H9 (cell line): ENCODE measurements at places on chromosomes 7 and 10.
A peak's percentile ranks its signal among the peaks of the same experiment; 100 is the strongest.

DNA sequence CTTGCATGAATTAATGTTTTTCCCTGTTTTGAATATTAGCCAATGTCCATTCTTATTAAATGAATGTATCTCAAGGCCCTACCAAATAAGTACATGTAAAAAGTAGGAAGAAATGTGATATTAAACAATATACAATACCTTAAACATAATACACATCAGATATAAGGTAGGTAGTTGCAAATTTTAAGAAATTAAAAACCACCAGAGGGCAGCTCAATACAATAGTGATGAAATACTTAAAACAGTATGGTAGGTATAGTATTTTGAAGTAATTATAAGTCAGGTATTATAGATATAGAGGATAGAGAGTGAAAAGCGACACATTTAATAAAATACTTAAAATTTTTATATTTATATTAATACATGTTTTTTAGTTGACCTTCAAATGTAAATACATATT, 43.6 kb upstream of the CDK14 start:
- H3K27me3 ChIP-seq, result no peaks in the 10 kb centered on the region
- no peak overlapping the region for H3K27ac ChIP-seq
- no peak for DNase-seq
- no peaks in the 10 kb centered on the region for H3K36me3 ChIP-seq

GRCh38 chr10:3728563-3728962, 56.4 kb downstream of the KLF6 start:
- no peaks in the 10 kb centered on the region for H3K27me3 ChIP-seq
- H3K4me3 ChIP-seq, result no peak overlapping the region
- no peaks in the 10 kb centered on the region for H3K4me1 ChIP-seq
- DNase-seq, result no peak

- no peaks in the 10 kb centered on the region for H3K4me1 ChIP-seq
- peak; percentile 20 for DNase-seq
- no peaks in the 10 kb centered on the region for H3K27me3 ChIP-seq
- no peaks in the 10 kb centered on the region for H3K36me3 ChIP-seq
Observed at GRCh38 chr10:46515793-46516192, 40.7 kb downstream of the GPRIN2 start.

GRCh38 chr10:59107147-59107546, 69.3 kb upstream of the PHYHIPL start:
- H3K4me1 ChIP-seq, result no peaks in the 10 kb centered on the region
- no peak overlapping the region for H3K4me3 ChIP-seq
- no peaks in the 10 kb centered on the region for H3K36me3 ChIP-seq
- DNase-seq, result no peak
- H3K27ac ChIP-seq, result no peak overlapping the region

- H3K27ac ChIP-seq, result no peak overlapping the region
- no peaks in the 10 kb centered on the region for H3K27me3 ChIP-seq
- DNase-seq, result no peak
- no peak overlapping the region for H3K4me3 ChIP-seq
- no peaks in the 10 kb centered on the region for H3K4me1 ChIP-seq
- no peaks in the 10 kb centered on the region for H3K36me3 ChIP-seq
Observed at GRCh38 chr7:139915864-139916716, 87.0 kb downstream of the TBXAS1 start.

GRCh38 chr7:33744293-33745075, 160.9 kb upstream of the BMPER start:
- H3K4me1 ChIP-seq, result peaks cover 8% of the 10 kb centered on the region
- no peaks in the 10 kb centered on the region for H3K27me3 ChIP-seq
- no peak overlapping the region for H3K4me3 ChIP-seq
- no peak for DNase-seq

GRCh38 chr7:39667341-39667923, 44.1 kb downstream of the RALA start:
- H3K27me3 ChIP-seq, result no peaks in the 10 kb centered on the region
- H3K4me1 ChIP-seq, result no peaks in the 10 kb centered on the region; the same call in 1 of the 2 replicates

GRCh38 chr10:21702633-21703111, 168.6 kb downstream of the MLLT10 start:
- no peak overlapping the region for H3K4me3 ChIP-seq
- no peak for DNase-seq
- no peak overlapping the region for H3K27ac ChIP-seq
- H3K27me3 ChIP-seq, result no peaks in the 10 kb centered on the region
- peaks cover 40% of the 10 kb centered on the region for H3K36me3 ChIP-seq

GRCh38 chr10:17506856-17507471, 52.6 kb upstream of the ST8SIA6 start:
- no peaks in the 10 kb centered on the region for H3K27me3 ChIP-seq
- H3K27ac ChIP-seq, result no peak overlapping the region
- no peaks in the 10 kb centered on the region for H3K4me1 ChIP-seq
- DNase-seq, result no peak

DNA sequence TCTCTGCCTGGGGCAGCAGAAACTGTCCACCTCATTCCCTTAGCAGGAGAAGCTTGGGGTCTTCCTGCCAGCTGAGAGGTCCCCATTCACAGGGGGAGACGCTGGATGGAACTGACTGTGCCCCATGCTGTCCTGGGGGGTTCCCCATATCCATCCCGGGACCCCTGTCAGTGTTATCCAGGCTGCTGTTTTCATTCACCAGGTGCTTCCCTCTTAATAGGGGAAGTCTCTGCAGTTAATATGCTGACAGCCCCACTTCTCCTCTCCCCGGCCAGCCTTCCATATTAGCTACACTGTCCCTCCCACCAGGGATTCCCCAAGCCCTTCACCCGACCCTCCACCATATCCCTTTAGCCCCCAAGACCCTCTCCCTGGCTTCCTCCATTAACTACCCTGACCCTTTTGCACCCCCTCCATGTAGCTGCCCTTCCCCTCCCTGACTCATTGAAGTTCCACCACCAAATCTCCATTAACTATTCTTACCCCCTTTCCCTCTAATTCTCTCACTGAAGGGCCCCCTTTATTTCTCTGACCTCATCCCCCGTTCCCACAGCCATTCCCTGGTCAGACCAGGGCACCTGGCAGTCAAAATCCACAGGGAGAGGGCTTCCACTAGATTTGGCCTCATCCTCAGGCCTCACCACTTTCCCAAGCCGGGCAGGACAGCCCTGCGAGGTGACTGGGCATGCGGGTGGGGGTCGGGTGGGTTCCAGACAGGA, 92.0 kb upstream of the PAX2 start:
- H3K36me3 ChIP-seq, result 0 out of 3 replicates have a peak, but pooled peaks cover 2% of the 10 kb centered on the region
- H3K4me1 ChIP-seq, result no peaks in the 10 kb centered on the region; the same call in 1 of the 2 replicates
- H3K27ac ChIP-seq, result no peak overlapping the region
- peaks cover 39% of the 10 kb centered on the region for H3K27me3 ChIP-seq

- H3K4me3 ChIP-seq, result no peak overlapping the region
- no peak for DNase-seq
- no peaks in the 10 kb centered on the region for H3K36me3 ChIP-seq
- no peak overlapping the region for H3K27ac ChIP-seq
- H3K4me1 ChIP-seq, result peaks cover 2% of the 10 kb centered on the region; the same call in 1 of the 2 replicates
Observed at GRCh38 chr10:69642747-69643146, 12.7 kb downstream of the FAM241B start.

GRCh38 chr10:4354382-4354812, 471.6 kb upstream of the AKR1E2 start:
- no peaks in the 10 kb centered on the region for H3K27me3 ChIP-seq
- no peak overlapping the region for H3K4me3 ChIP-seq
- no peak for DNase-seq
- H3K36me3 ChIP-seq, result no peaks in the 10 kb centered on the region

GRCh38 chr7:155198901-155199845, 98.5 kb upstream of the INSIG1 start:
- DNase-seq, result no peak
- no peaks in the 10 kb centered on the region for H3K4me1 ChIP-seq
- no peak overlapping the region for H3K27ac ChIP-seq
- H3K36me3 ChIP-seq, result peaks cover 13% of the 10 kb centered on the region
- no peaks in the 10 kb centered on the region for H3K27me3 ChIP-seq

- no peak for DNase-seq
- H3K4me3 ChIP-seq, result no peak overlapping the region
- no peaks in the 10 kb centered on the region for H3K27me3 ChIP-seq
- peaks cover 1% of the 10 kb centered on the region; the same call in 1 of the 3 replicates for H3K36me3 ChIP-seq
- no peak overlapping the region for H3K27ac ChIP-seq
- H3K4me1 ChIP-seq, result no peaks in the 10 kb centered on the region; the same call in 1 of the 2 replicates
Observed at GRCh38 chr10:20682782-20683181, 214.3 kb downstream of the NEBL start.

- no peak overlapping the region for H3K4me3 ChIP-seq
- no peaks in the 10 kb centered on the region for H3K36me3 ChIP-seq
- no peak for DNase-seq
- no peak overlapping the region for H3K27ac ChIP-seq
- no peaks in the 10 kb centered on the region for H3K27me3 ChIP-seq
- no peaks in the 10 kb centered on the region for H3K4me1 ChIP-seq
Observed at GRCh38 chr7:29035044-29035740, 77.1 kb upstream of the TRIL start.

DNA sequence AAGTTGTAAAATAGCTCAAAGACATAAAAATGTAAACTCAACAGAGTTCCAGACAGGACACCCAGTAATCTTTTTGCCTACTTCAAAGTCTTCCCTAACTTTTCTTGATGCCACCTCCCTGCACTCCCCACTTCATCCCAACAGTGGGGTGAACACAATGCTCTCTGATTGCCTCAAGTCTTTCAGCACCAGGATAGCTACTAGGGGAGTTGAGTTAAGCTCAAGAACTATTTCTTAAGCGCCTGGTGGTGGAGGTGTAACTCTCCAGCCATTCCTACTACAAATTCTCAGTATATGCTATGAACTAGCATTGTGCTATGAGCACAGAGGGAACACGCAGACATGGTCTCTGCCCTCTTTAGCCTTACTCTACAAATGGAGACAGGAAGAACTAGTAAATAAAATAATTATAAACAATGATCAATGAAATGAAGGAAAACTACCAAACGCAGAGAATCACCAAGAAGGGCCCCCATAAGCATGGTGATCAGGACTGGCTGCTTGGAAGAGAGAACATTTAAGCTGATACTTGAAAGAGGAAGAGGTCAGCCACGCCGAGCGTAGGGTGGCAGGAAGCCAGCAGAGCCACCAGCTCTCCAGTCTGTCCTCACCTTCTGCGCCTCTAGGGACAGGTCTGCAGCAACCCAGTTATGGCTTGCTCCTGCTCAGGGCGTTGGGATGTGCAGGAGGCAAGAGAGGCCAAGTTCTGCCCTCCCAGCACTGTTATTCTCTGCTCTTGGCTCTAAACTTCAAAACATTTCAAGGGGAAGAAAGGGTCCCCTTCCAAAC, 16.7 kb upstream of the FRA10AC1 start:
- H3K4me1 ChIP-seq, result peaks cover 3% of the 10 kb centered on the region; the same call in 1 of the 2 replicates
- H3K27ac ChIP-seq, result no peak overlapping the region
- H3K27me3 ChIP-seq, result no peaks in the 10 kb centered on the region

DNA sequence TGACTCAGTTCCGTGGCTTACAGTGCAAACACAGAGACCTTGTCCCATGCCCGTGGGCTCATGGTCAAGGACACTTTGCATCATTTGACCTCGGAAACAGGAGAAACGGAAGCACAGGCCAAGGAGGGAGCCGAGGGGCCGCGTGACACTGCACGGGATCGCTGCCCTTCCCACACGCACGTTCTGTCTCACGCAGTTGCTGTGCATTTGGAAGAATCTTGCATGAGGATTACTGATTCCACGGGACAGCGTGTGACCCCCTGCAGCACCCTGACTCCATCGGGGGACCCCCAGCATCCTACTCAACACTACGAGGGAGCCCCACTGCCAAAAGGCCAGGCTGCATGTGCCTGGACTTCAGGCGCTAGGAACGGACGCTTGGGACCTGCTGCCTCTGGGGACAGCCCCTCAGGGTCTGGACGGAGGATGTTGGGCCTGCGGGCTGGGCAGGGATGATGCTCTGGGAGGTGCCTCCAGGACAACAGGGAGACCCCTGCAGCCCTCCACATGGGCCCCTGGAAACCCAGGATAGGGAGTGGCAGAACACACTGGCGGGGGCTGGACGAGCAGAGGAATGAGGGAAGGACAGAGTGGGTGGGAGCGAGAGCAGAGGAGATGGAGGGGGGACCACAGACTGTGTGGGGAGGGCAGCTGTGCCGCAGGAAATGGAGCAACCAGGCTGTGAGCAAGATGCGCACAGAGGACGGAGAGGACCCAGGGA, 222.2 kb downstream of the DNAJB6 start:
- no peak for DNase-seq
- no peak overlapping the region for H3K27ac ChIP-seq
- no peak overlapping the region for H3K4me3 ChIP-seq
- no peaks in the 10 kb centered on the region for H3K4me1 ChIP-seq

GRCh38 chr7:100485471-100485876, 1.7 kb downstream of the NYAP1 start:
- DNase-seq, result no peak
- peaks cover 8% of the 10 kb centered on the region; the same call in 1 of the 2 replicates for H3K36me3 ChIP-seq
- no peak overlapping the region; the same call in 1 of the 2 replicates for H3K4me3 ChIP-seq
- H3K4me1 ChIP-seq, result peaks cover 2% of the 10 kb centered on the region; the same call in 1 of the 2 replicates

- H3K4me1 ChIP-seq, result peaks cover 3% of the 10 kb centered on the region; the same call in 1 of the 2 replicates
- H3K36me3 ChIP-seq, result peaks cover 4% of the 10 kb centered on the region
- no peak for DNase-seq
- H3K4me3 ChIP-seq, result no peak overlapping the region
- H3K27me3 ChIP-seq, result no peaks in the 10 kb centered on the region
Observed at GRCh38 chr7:22348379-22348778, 8.6 kb downstream of the RAPGEF5 start.

DNA sequence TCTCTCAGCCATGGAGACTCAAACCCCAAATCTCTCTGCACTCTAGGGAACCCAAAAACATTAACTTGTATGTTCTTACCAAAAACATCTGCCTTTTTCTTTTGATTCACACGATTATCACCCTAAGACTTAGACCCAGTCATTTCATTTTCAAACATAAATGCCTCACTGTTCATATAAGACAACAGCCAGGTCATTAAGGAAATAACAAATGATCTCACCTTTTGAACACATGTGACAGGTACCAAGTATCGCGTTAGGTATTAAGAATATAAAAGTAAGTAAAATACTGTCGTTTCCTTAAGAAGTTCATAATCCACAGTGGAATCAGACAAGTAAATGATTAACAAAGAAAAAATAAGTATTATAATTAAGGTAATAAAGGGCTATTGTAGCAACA, 8.8 kb downstream of the TM9SF3 start:
- H3K27ac ChIP-seq, result no peak overlapping the region
- no peaks in the 10 kb centered on the region for H3K4me1 ChIP-seq
- DNase-seq, result no peak
- peaks cover 9% of the 10 kb centered on the region; the same call in 2 of the 3 replicates for H3K36me3 ChIP-seq
- H3K4me3 ChIP-seq, result no peak overlapping the region

DNA sequence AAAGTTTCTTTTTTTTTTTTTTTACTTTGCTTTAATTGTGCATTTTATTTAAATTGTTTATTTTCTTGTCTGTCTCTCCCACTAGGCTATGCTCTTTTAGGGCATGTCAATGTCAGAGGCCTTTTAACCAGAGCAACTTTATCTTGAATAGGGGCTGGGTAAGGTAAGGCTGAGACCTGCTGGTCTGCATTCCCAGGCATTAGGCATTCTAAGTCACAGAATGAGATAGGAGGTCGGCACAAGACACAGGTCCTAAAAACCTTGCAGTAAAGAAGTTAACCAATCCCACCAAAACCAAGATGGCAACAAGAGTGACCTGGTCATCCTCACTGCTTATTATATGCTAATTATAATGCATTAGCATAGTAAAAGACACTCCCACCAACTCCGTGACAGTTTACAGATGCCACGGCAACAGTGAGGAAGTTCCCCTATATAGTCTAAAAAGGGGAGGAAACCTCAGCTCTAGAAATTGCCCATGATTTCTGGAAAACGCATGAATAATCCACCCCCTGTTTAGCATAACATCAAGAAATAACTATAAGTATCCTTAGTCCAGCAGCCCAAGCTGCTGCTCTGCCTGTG, 47.0 kb upstream of the FRMD4A start:
- H3K36me3 ChIP-seq, result no peaks in the 10 kb centered on the region
- 0 out of 2 replicates have a peak, but pooled peaks cover 3% of the 10 kb centered on the region for H3K4me1 ChIP-seq
- DNase-seq, result no peak
- H3K27ac ChIP-seq, result no peak overlapping the region
- no peak overlapping the region for H3K4me3 ChIP-seq
